ENCODE measurements at places on chromosomes 11 and 22.

DNA sequence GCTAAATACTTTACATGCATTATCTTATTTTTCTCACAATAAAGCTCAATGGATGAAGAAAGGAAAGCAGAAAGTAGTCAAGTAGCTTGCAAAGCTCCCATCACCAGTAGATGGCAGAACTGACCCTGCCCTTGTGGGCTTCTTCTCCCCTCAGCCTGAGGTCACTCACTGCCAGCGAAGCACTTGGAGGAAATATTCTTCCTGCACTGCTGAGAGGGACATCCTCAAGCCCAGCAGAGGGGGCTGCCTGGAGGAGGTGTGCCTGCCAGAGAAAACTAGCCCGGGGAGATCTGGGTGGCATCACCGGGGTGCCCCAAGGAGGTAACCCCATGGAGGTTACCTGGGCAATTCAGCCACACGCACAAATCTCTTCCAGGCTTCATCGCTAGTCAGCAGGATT lies 6.6 kb downstream of the APOL4 start:
- no peak for DNase-seq

GRCh38 chr22:32416556-32417085 lies 4.6 kb upstream of the RTCB start:
- DNase-seq, result no peak

DNA sequence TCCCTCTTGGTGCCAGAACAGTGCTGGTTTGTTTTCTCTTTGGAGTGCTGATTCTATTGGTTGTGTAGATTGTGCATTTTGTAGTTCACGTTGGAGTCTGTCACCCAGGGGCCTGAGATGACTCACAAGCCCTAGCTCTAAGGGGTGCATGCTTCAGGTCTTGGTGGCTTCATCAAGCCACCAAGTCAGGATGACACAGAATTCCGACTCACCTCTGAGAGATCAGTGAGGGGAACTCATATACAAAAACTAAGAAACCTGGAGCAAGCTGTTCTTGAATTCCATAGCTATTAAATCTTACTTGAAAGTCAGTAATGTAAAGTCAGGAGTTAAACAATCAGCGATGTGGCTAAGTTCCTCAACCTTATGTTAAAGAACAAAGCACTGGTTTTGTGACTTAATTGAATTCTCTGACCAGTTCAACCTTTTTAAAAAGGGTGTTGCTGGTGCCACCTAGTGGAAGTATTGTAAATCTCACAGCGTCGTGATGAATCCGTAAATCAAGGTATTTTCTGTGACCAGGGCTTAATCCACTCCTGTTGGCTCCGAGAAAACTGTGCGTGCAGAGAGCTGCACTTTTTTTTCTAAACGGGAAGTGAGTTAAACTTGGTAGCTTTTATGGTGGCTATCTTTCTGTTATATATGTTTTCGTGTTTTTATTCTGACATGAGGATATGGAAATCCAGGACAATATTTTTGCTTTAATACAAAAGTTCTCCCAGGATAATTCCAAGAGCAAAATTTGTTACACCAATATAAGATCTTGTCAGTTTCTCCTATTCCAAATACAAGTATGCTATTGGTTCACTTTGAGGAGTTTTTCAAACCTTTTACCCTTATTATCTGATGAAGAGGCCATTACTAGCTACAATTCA lies 14.6 kb downstream of the MMP13 start:
- no peak for DNase-seq

GRCh38 chr11:32615422-32615821 lies 31.8 kb downstream of the EIF3M start:
- DNase-seq, result no peak

GRCh38 chr11:120635136-120635810 lies 123.7 kb downstream of the GRIK4 start:
- DNase-seq, result no peak

DNA sequence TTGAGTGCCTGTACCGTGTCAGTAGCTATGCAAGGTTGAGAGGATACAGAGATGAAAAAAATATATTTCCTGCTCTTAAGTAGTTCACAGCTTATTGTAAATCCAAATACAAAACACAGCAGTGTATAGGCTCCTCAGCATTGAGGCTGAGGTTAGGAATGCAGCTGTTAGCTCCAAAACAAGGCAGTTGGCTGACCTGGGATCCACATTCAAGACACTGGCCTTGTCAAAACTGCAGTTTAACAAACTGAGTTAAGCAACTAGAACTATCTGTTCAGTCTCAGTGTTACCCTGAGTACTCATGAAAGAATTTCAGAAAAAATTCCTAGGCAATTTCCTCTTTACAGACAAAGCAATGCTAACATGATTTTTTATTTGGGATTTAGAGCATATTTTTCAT lies 42.8 kb downstream of the REXO2 start:
- DNase-seq, result no peak

DNA sequence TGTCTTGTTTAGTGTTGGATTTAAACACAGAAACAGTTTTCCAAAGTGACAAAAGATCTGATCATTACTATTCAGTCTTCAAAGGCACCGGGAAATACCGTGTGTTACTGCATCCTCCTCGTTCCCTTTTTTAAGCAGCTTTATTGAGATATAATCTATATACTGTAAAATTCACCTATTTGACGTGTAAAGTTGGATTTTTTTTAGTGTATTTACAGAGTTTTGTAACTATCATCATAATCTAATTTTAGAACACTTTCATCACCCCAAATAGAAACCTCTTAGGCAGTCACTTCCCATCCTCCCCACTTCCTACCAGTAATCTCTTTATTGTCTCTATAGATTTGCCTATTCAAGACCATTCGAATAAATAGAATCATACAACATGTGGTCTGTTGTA lies 1.4 kb downstream of the ANO5 start:
- no peak for DNase-seq

DNA sequence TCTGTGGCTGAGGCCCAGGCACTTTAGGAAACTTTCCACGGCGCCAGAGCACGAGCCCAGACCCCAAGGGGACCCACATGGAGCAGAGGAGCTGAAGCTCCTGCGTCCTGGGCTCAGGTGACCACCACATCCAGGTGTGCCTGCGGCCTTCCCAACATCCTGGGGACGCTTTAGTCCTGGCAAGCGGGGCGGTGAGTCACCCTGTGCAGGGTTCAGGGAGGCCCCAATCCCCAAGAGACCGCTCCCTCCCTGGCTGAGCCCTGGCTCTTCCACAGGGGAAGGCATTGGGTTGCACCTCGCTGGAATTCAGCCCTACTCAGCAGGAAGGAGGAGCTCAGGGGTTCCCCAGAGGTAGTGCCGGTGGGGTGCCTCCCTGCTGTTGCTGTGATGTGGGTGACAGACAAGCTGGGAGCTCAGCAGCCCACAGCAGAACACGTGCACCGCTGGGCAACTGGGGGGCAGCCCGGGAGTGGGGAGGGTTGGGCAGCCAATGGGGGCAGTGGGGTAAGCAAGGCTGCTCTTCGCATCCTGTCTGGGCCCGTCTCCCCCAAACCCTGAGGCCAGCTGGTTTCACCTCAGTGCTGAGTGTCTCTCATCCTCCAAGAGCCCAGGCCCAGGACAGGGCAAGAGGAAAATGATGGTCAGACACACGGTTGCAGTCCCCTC lies 802.8 kb downstream of the BRD1 start:
- DNase-seq, result peak; percentile 86

DNA sequence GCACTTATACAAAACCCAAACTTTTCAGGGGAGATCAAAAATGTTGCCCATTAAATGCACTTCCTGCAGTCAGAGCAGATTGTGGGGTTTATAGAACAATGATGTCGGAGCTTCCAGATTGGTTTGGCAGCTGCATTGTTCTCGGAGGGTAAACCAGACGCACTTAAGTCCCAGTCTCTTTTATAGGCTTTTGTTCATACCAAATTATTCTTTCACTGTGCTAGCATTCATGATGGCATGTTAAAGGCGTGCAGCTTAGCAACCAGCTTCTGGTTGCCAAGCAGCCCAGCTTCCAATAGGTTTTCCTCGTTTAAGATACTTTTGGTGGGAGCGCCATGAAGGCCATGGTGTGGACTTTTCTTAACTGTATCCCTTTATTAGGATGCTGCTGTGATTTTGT lies 40.9 kb downstream of the ZC3H12C start:
- no peak for DNase-seq

GRCh38 chr22:40721266-40721665 lies 42.0 kb downstream of the MCHR1 start:
- DNase-seq, result no peak

DNA sequence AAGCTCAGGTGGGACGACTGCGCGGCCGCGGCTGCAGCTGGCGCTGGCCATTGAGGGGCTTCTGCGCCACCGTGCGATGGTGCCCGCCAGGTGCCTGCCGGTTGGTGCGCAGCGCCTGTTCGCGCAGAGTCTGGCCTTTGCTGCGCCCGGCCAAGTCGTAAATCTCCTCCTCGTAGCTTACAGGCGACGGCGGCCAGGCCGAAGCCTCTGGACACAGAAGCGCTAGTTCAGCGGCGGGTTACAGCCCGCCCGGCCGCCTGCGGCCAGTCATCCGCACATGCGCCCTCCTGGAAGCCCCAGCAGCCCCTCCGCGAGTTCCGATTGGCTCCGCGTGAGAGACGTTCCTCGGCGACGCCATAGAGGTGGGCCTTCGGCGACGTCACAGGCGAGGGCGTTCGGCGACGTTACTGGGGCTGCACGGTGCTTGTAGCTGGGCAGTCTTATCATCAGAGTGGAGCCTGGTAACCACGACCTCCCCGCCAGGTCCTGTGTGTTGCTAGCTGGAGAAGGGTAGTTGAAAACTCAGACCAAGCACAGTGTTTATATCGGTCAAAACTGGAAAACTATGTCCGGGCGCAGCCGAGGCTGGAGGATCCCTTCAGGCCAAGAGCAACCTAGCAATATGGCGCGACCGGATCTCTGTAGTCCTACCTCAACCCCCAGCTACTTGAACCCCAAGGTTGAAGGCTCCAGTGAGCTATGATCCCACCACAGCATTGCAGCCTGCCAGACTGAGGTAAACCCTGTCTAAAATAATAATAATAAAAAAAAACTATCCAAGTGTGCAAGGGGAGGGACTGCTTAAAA lies 265.7 kb downstream of the OR4C45 start:
- DNase-seq, result no peak

DNA sequence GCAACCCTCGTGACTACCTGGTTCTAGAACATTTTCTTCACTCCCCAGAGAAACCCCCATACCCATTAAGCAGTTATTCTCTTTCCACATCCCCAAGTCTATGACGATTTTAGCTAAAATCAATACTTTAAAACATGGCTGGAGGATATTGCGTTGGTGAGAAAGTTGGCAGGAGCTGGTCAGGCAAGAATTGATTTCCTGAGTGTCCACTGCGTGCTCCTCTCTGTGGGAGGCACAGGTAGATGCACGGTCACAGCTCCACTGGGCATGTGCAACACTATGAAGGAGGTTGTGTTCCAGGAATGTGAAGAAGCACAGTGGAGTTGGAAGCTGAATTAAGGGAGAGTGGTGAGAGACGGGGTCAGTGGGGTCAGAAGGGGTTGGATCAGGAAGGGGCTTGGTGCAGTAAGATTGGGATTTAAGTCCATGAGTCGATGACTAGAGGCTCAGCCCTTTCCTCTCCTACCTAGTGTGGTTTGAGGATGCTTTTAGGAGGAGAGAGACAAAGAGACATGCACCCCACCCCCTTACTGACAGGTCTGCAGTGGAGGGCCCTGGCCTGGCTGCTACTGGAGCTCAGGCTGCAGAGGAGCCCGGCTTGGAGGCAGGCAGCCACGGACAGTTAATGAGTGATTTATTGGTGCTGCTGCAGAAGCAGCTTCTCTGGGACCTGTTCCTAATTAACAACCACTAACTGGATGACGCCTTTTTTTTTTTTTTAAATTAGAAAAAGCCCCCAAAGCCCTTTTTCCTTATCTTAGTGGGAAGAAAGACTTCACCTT lies 395.6 kb downstream of the TENM4 start:
- DNase-seq, result no peak

GRCh38 chr22:37559901-37560607 lies at the start of gene CDC42EP1:
Gene CDC42EP1, plus strand, starts transcription at chr22:37560480. Its CDS starts 5,870 bp downstream, at chr22:37566350.
- no peak for DNase-seq

- no peak for DNase-seq
Observed at GRCh38 chr11:123330948-123331347, 99.1 kb upstream of the GRAMD1B start.

DNA sequence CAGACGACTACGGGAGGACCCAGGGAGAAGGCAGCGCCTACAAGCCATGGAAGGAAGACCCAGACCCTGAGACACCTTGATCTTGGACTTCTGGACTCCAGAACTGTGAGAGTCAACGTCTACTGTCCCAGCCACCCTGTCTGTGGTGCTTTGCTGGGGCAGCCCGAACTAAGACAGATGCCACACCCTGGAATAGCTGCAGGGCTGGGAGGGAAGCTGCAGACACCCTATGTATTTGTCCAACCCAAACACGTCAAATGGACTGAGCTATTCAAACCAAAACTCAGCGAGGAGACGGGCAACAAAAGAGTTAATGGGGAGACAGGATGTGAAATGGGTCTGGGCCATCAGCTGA lies 169.3 kb downstream of the CTTN start:
- peak; percentile 47 for DNase-seq

- DNase-seq, result no peak
Observed at GRCh38 chr11:44427432-44427831, 117.5 kb upstream of the ALX4 start.

GRCh38 chr11:64092111-64092760 lies 56.5 kb downstream of the FLRT1 start:
- DNase-seq, result no peak

GRCh38 chr11:64248578-64248977 lies 1.8 kb upstream of the PPP1R14B start:
- no peak for DNase-seq

DNA sequence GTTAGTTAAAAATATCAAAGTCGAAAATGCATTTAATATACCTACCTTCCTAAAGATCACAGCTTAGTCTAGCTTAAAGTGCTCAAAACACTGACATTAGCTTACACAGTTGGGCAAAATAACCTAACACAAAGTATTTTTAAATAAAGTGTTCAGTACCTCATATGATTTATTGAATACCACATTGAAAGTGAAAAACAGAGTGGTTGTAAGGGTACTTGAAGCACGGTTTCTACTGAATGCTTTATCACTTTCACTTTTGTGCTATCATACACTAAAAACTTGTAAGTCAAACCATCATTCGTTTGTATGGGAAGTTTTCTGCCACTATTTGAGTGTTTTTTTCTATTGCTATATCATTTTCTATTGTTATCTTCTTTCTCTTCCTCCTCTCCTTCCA lies 36.6 kb downstream of the ZBTB44 start:
- DNase-seq, result no peak

- DNase-seq, result no peak
Observed at GRCh38 chr11:18791969-18792628, 501 bp upstream of the PTPN5 start.
